ENCODE measurements at places on chromosomes 13 and 19. TPM values are rescaled to one million over a fixed set of nuclear protein-coding genes. Genes with fewer than 3 reads are reported as not detected.

Gene RPL18
- 2,036 TPM for total RNA-seq

Gene ZNF415
- total RNA-seq, result 2.3 TPM

Gene CACNA1A
- total RNA-seq, result 42.8 TPM

Gene CGB3
- not detected for total RNA-seq

Gene SGCG
- total RNA-seq, result 2.1 TPM

Gene COG3
- total RNA-seq, result 31.0 TPM

Gene KLK12
- not detected for total RNA-seq

Gene KLK1
- not detected for total RNA-seq

Gene ZNF534
- total RNA-seq, result not detected

Gene THSD1
- total RNA-seq, result 4.8 TPM

Gene SHC2
- total RNA-seq, result 3.3 TPM

Gene TNFSF11
- total RNA-seq, result 0.33 TPM

Gene ICAM5
- total RNA-seq, result 1.2 TPM

Gene DENND1C
- not detected for total RNA-seq

Gene NDFIP2
- 41.0 TPM for total RNA-seq

Gene SIAH3
- total RNA-seq, result not detected

Gene KIRREL2
- total RNA-seq, result 0.25 TPM

Gene ANGPTL8
- total RNA-seq, result not detected

Gene SIX5
- total RNA-seq, result 16.4 TPM

Gene ZNF728
- total RNA-seq, result not detected

Gene SCN1B
- 12.1 TPM for total RNA-seq

Gene TNNI3
- total RNA-seq, result not detected

Gene ZNF221
- total RNA-seq, result 8.7 TPM

Gene LIM2
- not detected for total RNA-seq

Gene NANOS3
- not detected for total RNA-seq

Gene C19orf73
- total RNA-seq, result 0.54 TPM

Gene FFAR3
- total RNA-seq, result not detected

Gene RNF113B
- not detected for total RNA-seq

Gene DCT
- under 0.01 TPM for total RNA-seq

Gene KIR2DL1
- not detected for total RNA-seq

Gene CPAMD8
- total RNA-seq, result 2.5 TPM
